ENCODE measurements at places on chromosomes 5 and 9. TPM values are rescaled to one million over a fixed set of nuclear protein-coding genes. Genes with fewer than 3 reads are reported as not detected.

GPX3 gene
- total RNA-seq, result 4.1 TPM

PKD2L2 gene
- total RNA-seq, result not detected

PCDHGA1 gene
- 3.3 TPM for total RNA-seq

PRRX2 gene
- not detected for total RNA-seq

PPP2R2B gene
- total RNA-seq, result 136 TPM

HNRNPH1 gene
- total RNA-seq, result 818 TPM

OR1Q1 gene
- not detected for total RNA-seq

WWC1 gene
- 78.3 TPM for total RNA-seq

PCDHB13 gene
- total RNA-seq, result 6.1 TPM

RAB3C gene
- total RNA-seq, result 46.5 TPM

BTNL8 gene
- total RNA-seq, result not detected

KIF4B gene
- 0.41 TPM for total RNA-seq

SLC6A7 gene
- total RNA-seq, result 2.9 TPM

IGFBPL1 gene
- 42.0 TPM for total RNA-seq

ELOVL7 gene
- total RNA-seq, result 4.1 TPM

ZDHHC11B gene
- 4.5 TPM for total RNA-seq

HSDL2 gene
- 11.0 TPM for total RNA-seq

ENTPD8 gene
- not detected for total RNA-seq

SLC24A2 gene
- total RNA-seq, result 3.7 TPM

SGCD gene
- 3.3 TPM for total RNA-seq

All from frontal cortex (tissue), 4 donors.